ENCODE measurements at places on chromosomes 6 and 20.

DNA sequence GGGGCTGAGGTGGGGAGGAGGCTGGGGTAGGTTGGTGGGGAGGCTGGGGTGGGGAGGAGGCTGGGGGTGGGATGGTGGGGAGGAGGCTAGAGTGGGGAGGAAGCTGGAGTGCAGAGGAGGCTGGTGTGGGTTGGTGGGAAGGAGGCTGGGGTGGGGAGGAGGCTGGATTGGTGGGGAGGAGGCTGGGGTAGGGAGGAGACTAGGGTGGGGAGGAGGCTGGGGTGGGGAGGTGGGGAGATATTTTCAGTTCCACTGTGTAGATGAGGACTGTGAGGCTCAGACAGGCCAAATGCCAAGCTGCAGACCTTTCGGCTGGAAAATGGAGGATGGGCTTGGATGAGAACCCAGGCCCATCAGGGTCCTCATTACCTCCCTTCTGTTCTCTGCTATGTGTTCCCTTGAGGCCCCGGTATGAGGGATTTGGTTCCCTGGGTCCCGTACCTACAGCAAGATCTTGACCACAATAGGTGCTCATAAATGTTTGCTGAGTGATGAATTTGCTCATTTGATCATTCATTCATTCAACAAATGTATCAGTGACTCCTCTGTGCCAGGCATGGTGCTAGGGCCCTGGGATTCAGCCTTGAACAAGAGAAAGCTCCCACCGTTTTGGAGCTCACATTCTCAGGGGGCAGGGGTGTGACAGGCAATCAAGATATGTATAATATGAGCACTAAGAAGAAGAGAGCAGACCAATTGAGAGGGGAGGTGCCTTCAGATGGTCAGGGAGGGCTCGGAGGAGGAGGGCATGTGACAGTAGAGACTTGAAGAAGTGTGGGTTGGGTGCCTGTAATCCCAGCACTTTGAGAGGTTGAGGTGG, 36.1 kb upstream of the NOL4L start:
- DNase-seq: peak; percentile 68

DNA sequence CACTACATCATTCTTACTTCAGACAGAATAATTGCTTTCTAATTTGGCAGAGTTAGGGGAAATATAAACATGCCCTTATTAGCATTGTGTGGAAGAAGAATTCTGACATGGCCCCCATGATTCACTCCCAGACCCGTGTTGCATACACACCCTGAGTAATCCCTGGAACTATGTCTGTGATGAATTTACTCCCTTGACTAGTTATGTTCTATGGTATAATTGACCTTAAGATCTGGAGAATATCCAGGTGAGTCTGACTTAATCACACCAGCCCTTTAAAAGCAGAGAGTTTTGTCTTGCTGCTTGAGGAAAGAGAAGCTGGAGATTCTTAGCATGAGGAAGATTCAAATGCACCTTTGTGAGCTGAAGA, 262.9 kb downstream of the SOX4 start:
- no peak for DNase-seq

DNA sequence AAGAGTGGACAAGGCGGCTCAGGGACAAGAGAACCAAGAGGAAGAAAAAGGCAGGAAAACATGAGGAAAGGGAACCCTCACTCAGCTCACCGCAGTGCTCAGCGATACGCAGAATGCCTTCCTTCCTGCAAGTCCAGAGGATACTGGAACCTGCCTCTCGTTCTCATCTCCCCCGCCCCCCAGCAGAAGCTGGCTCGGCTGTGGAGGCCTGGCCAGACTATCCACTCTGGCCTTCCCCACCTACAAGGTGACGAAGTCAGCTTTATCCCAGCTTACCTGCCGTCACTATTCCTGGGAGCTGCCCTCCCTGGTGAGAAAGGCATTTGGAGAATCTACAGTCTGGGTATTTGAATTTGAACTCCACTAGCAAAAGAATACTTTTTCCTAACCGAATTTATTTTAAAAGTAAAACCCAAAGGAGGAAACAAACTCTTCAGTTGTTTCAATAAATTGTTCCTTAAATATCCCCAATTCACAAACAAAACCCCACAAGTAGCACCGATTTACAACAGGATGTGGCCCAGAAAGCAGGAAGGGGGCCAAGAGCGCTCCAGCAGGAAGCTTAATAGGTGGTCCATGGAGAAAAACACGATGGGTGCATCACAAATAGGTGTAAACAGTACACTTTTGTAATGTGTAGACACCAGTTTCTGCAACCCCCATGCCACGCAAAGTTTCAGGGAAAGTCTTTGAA, 2.1 kb upstream of the DIDO1 start:
- no peak for DNase-seq

- DNase-seq: peak; percentile 62
These were observed 131.8 kb upstream of the PROKR2 start for GRCh38 chr20:5448449-5449118.

- DNase-seq: no peak
These were observed 39.7 kb downstream of the IL20RA start for GRCh38 chr6:137005073-137005472.

- DNase-seq: no peak
These were observed 68.0 kb upstream of the TFB1M start for GRCh38 chr6:155382338-155382685.

- DNase-seq: no peak
These were observed 71.2 kb downstream of the ASXL1 start for GRCh38 chr20:32429343-32429742.

DNA sequence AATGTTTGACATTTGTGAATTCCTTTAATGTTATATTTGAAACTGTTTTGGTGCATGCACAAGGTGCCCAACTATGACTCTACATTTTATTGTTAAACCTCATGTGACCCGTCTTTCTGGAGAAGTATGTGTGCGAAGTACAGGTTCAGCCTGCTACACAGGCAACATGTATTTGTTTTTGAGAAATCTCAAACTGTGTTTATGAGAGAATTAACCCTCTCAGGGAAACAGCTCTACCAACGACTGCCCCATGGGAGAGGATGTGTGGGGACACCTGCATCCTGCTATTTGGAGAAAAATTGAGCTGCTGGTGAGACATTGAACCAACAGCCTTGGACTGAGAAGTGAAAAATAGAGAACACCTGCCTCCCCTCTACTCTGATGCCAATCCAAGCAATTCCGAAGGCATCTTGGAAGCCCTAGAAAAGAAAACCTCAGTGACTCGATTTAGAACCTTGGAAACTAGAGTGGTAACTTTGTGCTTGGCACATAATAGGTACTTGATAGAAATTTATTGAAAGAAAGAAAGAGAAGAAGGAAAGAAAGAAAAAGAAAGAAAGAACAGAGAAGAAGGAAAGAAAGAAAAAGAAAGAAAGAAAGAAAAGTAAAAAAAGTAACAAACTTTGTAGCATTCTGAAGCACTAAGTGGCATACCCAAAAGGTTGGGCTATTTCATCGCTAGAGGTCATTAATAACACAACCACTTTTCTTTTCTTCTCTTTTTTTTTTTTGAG, 2.9 kb upstream of the AKAP12 start:
- no peak for DNase-seq

DNA sequence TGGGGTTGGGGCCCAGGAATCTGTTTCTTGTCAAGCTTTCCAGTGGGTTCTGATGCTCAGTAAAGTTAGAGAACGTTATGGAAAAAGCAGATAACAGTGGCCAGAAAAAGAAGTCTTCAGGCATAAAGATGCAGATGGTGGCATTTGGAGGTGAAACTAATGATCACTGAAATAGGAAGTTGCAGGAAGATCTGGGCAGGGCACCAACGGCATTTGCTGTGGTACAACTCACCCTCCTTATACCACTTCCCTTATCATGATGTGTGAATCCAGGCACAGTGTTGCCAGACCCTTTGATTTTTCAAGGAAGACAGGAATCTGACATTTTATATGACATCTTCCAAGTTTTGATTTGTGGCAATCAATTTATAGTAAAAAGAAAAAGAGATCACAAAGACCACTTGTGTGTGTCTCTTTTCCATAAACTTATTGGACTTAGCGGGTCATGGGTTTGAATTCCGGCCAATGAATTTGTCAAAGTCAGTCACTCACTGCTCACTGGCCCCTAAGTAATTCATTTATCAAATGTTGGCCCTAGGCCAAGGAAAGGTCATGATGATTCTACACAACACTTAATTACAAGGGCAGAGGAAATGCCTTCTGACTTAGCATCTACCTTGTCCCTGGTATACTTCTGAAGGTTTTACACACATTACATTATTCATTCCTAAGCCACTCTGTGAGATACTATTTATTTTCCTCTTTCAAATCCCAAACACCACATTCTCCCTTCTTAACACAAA, 37.6 kb downstream of the LAMP5 start:
- DNase-seq: peak; percentile 55

DNA sequence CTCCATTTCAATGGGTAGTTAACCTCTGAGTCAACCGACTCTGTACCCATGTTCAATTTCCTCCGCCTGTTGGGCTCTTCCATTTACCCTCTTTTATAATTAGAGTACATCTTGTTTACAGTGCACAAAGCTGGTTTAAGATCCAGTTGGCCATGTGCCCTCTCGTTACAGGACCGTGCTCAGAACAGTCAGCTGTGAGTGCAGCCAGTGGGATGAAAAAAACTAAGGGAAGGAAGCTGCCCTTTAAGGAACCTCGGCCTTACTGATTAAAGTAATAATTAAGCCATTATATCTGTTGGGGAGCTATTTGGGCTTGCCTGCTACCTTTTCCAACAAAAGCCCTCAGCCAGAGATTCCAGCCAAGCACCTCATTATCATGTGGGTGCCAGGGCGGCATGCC, 68.8 kb downstream of the TMEM170B start:
- peak; percentile 84 for DNase-seq

GRCh38 chr6:104601721-104602120, 258.0 kb downstream of the HACE1 start:
- DNase-seq: no peak

GRCh38 chr20:45316150-45317080, 8.3 kb upstream of the MATN4 start:
- no peak for DNase-seq

GRCh38 chr20:55678970-55679667, 326.2 kb downstream of the CBLN4 start:
- DNase-seq: no peak

DNA sequence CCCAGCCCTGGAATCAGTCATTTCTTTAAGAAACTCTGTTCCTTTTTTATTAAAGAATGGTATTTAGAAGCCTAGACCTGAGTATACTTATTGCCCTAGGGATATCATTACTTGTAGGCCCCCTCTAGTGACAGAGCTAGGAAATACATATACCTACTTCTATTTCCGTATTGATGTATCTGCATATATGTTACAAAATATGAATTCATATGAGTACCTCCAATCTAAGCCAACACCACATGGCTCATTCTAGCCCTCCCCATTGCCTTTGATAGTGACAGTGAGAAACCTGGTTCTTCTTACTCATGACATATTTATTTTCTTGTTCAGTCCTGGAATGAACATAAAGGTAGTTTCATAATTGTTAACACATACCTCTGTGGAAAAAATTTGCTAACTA, 137.2 kb downstream of the FARS2 start:
- peak; percentile 72 for DNase-seq

- DNase-seq: no peak
These were observed 39.5 kb downstream of the MTFR2 start for GRCh38 chr6:136210398-136211165.

- DNase-seq: no peak
These were observed 382.9 kb upstream of the IRAK1BP1 start for GRCh38 chr6:78484198-78485064.

DNA sequence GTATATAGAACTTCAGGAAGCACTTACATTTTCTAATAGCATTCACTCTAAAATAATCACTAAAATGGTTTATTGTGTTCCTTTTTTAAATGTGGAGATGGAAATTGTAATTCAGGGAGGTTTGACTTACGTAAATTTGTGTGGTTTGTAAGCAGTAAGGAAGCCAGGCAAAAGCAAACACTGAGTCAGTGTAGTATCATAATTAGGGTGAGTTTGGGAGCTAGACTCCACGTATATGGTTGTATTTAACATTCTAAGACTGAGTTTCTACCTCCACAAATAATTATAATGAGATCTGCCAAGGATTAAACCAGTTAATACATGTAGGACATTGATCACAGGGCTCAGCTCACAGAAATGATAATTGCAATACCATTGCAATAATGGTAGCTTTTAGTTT, 425.5 kb downstream of the CBLN4 start:
- DNase-seq: no peak

- no peak for DNase-seq
These were observed 168.5 kb upstream of the SALL4 start for GRCh38 chr20:51970858-51971257.

DNA sequence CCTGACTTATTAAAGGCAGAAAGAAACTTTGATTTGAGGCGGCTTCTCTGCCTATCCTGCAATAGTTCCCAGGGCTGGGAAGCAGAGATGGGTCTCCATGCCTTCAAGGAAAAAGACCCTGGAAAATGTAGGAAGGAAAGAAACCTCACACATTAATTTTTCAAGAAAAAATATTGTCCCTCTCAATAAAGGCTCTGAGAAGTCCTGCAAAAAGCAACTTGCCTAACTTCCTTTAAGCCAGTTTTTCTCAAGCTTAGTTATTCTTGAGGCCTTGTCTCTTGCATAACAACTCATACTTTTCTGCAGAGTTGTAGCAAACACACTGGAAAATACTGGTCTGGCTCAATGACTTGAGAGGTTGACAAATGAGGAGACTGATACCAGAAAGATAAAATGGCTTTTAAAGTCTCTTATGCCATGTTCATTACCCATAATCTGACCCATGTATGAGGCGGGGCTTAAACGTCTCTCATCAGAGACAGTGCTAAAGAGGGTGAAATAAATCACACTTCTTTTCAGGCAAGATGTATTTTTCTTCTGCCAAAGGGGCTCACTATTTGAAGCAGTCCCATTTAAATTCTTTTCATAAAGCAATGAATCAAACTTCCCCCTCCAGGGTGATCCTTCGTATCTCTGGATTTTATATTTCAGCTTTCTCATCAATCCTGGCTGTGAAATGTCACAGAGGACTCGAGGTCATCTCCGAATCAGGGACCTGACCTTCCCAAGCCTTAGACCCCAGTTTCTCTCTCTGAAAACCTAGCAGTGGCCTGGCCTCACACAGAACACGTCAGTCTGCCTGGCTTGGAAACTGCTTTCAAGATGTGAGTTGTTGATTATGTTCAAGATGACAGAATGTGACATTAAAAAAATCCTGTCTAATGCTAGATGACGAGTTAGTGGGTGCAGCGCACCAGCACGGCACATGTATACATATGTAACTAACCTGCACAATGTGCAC, 82.3 kb upstream of the KCNG1 start:
- DNase-seq: no peak

GRCh38 chr6:65938000-65938399, 231.0 kb upstream of the EYS start:
- no peak for DNase-seq

- no peak for DNase-seq
These were observed 16.1 kb upstream of the ROS1 start for GRCh38 chr6:117441824-117442264.

All from NCI-H69 (cell line).